CD4-positive, alpha-beta T cell treated with Interferon gamma for 1 hour (primary cell): ENCODE measurements at places on chromosomes 11 and 22.

GRCh38 chr11:104968355-104968855 is at the start of gene CASP4:
Gene CASP4, minus strand, starts transcription at chr11:104968574. Its CDS starts 49 bp downstream, at chr11:104968525.
- no peak for DNase-seq

DNA sequence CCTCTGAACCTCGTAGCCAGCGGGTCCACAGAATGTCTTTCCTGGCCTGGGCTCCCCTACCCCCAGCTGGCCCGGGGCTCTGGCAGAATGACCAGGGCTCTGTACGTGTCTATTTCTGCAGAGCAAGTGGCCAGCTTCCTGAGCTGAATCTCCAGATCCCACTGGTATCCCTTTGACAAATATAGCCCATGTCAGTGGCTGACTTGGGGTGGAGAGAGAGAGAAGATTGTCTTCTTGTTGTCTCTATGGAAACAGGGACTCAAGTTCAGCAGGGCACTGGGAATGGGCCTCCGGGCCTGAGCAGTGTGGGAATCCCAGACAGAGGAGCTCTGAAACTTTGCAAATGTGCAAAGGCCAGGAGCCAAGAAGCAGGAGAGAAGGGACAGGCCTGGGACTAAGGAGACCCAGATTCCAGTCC is 33.9 kb downstream of the ANO1 start:
- no peak for DNase-seq

GRCh38 chr22:49437356-49437755 is 390.3 kb downstream of the BRD1 start:
- no peak for DNase-seq

- DNase-seq: no peak
Measured at GRCh38 chr11:111541254-111542061, 938 bp downstream of the LAYN start.

- DNase-seq: no peak
Measured at GRCh38 chr11:96340555-96340885, 2.5 kb downstream of the MAML2 start.

DNA sequence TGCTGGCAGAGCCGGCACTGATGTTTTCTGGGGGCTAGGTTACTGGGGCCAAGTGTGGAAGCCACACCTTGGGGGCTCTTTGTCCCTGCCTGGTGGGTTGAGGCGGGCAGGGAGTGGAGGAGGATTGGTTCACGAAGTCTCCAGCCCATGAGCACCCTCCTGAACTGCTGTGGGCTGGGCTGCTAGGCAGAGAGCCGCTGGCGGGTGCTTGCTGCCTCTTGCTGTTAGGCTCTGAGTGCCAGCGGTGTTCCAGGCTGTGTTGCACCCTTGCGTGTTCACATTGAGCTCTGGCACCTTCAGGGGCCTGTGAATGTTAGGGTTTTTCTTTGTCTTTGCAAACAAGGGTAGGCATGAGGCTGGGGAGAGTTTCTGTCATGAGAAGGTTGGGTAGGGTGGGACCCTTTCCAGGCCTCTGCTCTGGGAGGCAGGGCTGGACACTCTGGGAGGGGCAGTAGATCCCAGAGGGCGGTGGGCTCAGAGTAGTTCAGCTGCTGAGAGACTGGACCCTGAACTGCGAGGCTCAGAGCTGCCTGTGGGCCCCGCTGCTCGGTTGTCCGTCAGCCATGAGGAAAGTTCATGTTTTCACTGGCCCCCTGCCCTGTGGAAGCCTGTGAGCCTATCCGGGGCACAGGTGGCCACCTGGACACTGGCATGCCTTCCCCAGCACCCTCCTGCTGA is 24.0 kb upstream of the TMEM191C start:
- DNase-seq: no peak

DNA sequence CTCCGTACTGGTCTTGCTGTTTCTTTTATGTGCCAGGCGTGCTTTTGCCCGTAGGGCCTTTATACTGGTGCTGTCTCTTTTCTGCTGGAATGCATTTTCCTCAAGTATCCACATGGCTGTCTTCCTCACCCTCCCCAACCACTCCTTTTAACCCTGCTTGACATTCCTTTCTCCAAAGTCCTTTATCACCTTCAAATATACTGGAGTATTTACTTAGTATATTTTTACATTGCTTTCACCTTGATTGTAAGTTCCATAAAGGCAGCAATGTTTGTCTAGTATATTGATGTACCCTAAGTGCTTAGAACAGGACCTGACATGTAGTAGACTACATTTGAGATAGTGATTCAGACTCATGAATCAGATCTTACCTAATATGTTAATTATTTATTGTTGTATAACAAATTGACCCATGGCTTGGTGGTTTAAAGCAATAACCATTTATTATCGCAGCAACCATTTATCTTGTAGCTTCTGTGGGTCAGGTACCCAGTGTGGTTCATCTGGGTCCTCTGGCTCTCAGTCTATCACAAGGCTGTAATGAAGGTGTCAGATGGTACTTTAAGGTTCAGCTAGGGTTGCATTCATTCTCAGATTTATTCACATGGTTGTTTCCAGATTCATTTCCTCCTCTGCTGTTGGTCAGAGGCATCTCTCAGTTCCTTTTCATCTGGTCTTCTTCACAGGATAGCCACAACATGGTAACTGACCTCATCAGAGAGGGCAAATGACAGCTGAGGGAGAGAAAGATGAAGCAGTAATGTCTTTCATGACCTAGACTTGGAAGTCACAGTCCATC is 34.2 kb downstream of the DDX10 start:
- no peak for DNase-seq

DNA sequence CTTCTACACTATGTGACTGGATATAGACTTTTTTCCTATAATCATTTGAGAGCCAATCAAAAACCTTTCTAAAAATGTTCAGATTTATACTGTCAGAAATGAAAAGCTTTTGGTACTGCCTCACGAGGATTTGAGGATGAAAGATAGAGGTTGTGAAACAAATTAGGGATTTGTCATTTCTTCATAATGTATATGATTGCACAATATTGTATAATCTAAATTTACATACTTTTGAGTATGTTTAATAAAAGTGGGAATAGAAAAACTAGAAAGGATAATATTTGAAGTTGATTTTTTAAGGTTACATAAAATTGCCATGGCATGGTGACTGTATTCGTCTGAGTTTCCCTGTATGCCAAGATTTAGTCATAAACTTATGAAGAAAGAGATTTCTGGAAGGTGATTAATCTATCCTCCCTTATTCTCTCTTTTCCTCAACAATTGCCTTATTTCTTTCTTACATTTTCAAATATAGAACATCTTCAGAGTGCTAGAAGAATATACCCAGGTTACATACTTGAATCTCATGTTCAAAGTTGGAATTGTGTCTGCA is 56.2 kb downstream of the CASP12 start:
- DNase-seq: no peak

GRCh38 chr22:43440556-43440955 is 28.7 kb downstream of the MPPED1 start:
- no peak for DNase-seq

- no peak for DNase-seq
Measured at GRCh38 chr11:14638561-14638960, 5.0 kb upstream of the PDE3B start.

DNA sequence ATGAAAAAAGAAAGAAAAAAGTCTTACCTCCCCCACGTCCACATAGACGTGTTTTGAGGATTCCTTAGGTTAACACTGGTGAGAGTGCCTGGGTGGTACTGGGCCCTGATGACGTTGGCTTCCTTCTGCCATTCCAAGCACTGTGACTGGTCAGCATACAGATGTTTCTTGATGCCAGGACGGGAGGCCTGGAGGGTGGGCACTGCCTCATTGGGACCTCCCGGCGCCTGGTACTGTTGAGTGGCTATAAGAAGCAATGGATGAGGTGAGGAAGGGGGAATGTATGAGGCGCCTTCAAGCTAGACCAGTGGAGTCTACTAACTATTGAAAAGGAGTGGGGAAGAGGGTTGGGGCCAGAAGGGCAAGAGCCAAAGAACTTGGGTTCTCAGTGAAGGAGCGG is 45.3 kb downstream of the MICAL2 start:
- DNase-seq: no peak

DNA sequence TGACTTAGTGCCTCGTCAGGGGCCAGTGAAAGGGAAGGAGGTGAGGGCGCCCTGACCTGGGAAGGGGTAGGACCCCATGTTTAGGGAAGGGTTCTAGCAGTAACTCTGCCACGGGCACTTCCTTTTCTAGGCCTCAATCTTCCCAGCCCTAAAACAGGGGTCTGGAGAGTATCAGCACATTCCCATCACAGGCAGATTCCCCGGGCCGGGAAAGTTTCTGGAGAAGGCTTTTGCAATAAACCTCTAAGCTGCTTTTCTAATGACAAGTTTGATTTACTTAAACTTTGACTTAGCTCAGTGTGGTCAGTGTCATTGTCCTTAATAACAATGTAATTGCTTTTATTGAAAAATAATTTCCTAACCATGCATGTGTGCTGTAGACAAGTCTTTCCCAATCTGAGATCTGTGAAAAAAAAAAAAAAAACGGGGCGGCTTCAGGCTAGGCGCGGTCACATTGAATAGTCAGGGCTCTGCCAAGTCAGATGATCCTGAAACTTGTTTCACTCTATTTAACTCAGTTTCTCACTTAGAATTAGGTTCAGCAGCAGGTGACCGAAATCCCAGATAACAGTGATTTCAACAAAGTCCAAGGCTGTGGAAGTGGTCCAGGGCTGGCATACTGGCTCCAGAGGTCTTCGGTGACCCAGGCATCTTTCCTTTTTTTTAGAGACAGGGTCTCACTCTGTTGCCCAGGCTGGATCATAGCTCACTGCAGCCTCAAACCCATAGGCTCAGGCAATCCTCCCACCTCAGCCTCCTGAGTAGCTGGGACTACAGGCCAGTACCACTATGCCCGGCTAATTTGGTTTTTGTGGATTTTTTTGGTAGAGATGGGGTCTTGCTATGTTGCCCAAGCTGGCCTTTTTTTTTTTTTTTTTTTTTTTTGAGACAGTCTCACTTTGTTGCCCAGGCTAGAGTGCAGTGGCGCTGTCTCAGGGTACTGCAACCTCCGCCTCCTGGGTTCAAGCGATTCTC is 19.5 kb upstream of the TAB1 start:
- DNase-seq: no peak

GRCh38 chr11:119591836-119592310 is 137.1 kb downstream of the NECTIN1 start:
- DNase-seq: no peak

GRCh38 chr11:71491940-71492339 is 35.1 kb upstream of the KRTAP5-7 start:
- DNase-seq: no peak

- no peak for DNase-seq
Measured at GRCh38 chr11:130103296-130103814, 33.7 kb downstream of the APLP2 start.

DNA sequence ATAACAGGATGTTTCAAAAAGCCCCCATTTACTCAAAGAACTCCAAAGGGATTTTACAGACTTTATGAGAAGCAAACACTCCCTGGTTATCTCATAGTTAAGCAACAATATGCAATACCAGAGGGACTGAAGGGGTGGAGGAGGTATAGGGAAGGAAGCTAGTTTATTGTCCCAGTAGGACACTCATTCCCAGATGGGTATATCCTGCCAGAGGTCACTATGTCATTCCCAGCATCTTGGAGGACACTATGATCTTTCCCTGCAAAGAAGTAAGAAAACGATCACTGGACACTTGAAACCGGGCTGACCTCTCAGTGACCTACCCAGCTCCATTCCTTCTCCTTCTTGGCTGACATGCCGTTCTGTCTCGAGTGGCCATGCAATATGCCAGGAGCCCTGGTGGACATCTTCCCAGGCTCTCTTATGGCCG is 114.5 kb downstream of the NAT10 start:
- no peak for DNase-seq

DNA sequence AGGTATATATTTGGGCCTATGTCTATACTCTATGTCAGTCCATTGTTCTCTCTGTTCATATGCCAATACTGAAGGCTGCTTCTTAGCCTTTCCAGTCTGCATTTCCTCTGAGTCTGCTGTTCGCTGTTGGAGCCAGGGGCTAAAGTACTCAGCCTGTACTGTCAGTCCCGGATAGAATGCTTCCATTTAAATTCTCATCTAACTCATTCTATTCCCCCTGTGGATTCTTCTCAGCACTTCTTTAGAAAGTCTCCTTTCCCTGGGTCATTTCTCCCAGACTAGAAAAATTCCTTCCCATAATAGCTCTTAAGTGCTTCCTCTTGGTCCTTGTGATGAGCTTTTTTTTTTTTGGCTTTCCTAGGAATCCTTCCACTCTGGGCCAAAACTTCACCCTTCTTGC is 293.1 kb downstream of the KIRREL3 start:
- DNase-seq: no peak

- DNase-seq: no peak
Measured at GRCh38 chr11:71914617-71915189, 13.7 kb downstream of the XNDC1N start.

GRCh38 chr11:128867277-128867676 is at the start of gene KCNJ1:
Gene KCNJ1, minus strand, starts transcription at chr11:128867296. Its CDS starts 27,053 bp downstream, at chr11:128840243.
- DNase-seq: no peak

DNA sequence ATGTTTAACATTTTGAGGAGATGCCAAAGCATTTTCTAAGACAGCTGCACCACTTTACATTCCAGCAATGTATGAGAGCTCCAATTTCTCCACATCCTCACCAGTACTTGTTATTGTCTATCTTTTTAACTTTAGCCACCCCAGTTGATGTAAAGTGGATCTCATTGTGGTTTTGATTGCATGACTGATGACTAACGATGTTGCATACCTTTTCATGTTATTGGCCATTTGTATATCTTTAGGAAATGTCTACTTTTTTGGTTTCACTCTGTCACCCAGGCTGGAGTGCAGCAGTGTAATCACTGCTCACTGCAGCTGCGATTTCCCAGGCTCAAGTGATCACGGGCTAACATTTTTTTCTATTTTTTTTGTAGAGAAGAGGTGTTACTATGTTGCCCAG is 8.9 kb downstream of the TTC28 start:
- no peak for DNase-seq
